ENCODE measurements at places on chromosomes 6 and 20.

- no peak for DNase-seq
Observed at GRCh38 chr6:164982389-164982788, 327.0 kb downstream of the C6orf118 start.

- no peak for DNase-seq
Observed at GRCh38 chr6:21984135-21984534, 312.7 kb downstream of the PRL start.

GRCh38 chr6:137013738-137014602 lies 30.8 kb downstream of the IL20RA start:
- DNase-seq, result no peak

DNA sequence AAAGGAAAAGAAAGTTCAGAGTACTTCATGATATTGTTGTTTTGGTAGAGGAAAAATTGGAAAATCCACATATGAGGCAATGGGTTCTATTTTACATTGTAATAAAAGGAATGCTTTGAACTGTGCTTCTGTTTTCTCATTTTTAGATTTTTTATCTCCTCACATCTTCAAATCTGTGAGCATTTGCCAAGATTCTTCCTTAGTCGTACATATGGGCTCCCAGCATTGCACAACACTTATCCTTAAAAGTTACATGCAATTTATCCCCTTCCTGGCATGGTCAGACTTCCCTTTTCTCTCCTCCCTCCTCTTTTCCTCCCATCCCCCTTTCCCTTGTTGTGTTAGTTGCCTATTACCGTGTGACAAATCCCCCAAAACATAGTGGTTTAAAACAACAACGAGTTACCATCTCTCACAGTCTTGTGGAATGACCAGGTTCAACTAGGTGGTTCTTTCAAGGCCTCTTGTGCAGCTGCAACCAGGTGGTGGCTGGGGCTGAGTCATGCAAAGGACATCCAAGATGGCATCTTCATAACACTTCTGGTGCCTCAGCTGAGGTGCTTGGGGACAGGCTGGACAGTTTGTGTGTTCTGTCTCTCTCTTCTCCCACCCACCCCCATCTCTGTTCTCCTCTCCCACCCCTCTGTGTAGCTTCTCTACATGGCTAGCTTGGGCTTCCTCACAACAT lies 68.7 kb downstream of the TXNDC5 start:
- no peak for DNase-seq

DNA sequence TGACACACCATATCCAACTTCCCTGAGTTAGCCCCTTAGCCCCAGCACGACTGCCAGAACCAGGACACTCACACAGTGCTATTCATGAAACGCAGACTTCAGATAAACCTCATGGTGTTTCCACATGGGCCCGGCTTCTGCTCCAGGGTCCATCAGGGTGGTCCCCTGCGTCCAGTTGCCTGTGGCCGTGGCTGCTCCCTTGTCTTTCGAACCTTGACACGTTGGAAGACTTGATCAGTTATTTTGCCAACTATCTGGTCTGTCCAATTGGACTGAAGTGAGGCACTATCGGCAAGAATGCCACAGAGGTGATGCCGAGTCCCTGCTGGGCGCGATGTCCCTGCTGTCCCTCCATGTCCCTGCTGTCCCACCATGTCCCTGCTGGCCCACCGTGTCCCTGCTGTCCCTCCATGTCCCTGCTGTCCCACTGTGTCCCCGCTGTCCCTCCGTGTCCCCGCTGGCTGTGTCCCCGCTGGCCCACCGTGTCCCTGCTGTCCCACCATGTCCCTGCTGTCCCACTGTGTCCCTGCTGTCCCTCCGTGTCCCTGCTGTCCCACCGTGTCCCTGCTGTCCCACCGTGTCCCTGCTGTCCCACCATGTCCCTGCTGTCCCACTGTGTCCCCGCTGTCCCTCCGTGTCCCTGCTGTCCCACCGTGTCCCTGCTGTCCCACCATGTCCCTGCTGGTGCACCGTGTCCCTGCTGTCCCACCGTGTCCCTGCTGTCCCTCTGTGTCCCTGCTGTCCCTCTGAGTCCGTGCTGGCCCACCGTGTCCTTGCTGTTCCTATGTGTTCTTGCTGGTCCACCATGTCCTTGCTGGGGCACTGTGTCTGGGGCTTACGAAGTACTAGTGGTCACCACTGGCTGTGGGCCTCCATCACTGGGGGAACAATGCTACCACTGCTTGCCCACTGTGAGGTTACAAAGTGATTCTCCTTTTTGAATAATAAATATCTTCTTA lies 251.4 kb downstream of the DLL1 start:
- DNase-seq, result no peak

DNA sequence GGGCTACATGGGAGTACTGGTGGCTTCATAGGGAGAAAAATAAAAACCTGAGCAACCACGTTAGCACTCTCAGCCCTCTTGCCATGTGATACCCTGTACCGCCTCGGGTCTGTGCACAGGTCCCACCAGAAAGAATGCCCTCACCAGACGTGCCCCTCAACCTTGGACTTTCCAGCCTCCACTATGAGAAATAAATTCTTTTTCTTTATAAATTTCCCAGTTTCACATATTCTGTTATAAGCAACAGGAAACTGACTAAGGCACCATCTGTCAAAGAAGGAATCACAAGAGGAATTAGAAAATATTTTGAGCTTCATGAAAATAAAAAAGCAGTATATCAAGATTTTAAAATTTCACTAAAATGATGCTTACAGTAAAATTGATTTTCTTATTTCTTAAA lies 168.4 kb upstream of the BMP5 start:
- DNase-seq, result no peak

GRCh38 chr6:157452096-157452495 lies 71.1 kb downstream of the ZDHHC14 start:
- DNase-seq, result no peak

- DNase-seq, result no peak
Observed at GRCh38 chr6:131244942-131245341, 109.7 kb downstream of the AKAP7 start.

DNA sequence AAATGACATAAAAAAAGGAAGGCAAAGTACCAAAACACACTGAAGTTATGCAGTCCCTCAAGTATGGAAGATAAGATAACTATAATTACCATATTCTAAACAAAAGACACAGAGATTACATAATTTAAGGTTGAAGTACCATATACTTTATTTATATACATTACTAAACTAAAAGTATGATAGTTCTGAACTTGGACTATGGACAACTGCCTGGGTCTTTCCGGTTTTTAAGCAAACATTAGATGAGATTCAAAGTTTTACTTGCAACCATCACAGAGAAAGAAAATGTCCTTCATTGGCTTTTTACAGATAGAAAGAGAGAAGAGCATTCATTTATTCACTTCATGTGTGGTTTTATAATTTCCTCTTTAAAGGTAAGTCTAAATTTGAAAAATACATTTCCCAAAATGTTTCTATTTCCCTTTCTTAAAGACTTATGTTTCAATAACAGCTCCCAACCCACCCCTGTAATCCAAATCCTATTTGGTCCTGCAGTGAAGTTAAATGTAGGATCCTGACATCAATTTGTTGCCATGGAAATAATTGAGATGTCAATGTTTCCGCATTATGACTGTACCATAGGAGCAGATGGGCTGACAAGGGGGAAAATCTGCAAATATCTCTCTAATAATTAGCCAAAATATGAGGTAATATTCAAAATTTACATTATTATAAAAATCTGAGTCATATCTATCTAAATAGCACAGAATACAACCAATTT lies 63.7 kb downstream of the PTPRK start:
- DNase-seq, result no peak

- DNase-seq, result no peak
Observed at GRCh38 chr6:54772610-54773009, 74.0 kb upstream of the FAM83B start.

DNA sequence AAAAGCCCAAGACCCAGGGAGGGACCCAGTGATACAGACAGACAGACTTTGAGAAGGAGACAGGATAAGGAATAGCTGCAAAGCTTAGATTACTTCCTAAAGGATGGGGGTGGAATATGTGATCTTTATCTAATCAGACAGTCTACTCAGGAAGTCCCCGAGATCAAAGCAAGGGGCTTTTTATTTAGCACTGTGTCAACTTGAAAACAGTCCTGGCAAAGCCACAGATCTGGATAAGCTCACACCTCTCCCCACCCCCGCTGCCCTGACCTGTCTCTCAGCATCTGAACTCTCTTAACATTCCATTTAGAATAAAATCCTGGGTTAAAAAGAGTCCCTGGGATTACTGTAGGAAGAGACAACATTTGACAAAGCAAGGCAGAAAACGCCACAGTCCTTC lies 101.5 kb downstream of the ISM1 start:
- no peak for DNase-seq

DNA sequence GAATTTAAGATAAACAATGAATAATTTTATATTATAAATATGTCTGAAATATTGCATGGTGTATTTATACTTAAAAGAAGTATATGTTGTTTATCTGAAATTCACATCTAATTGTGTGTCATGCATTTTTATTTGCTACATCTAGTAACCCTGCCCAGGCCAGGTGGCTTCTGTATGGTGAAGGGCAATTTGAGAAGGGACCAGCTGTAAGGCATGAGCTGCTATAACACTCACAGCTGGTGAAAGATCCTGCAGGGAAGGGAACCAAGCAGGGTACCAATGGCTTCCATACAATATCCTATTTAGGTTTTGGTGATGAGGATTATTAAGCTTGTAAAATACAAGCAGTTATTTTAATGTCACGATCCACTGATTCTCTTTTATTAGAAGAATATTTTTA lies 921.8 kb upstream of the GJE1 start:
- no peak for DNase-seq

GRCh38 chr20:4415281-4415680 lies 306.4 kb upstream of the PRND start:
- no peak for DNase-seq

GRCh38 chr6:136682292-136682691 lies 110.0 kb downstream of the MAP3K5 start:
- no peak for DNase-seq

DNA sequence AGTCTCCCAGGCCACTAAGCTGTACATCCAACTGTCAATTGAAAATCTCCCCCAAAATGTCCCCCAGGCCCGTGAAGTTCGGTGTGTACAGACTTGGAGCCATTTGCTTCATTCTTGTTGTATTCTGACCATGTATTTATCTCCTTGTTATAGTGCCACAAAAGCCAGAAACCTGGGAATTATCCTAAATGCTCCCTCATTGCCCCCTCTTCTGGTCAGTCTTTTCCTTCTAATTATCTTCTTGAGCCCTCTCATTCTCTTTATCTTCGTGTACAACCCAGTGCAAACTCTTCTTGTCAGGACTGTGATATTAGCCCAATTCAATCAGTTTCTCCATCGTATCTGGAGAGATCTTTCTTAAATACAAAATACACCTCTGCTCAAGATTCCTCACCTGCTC lies 64.7 kb downstream of the RFX6 start:
- DNase-seq, result no peak

DNA sequence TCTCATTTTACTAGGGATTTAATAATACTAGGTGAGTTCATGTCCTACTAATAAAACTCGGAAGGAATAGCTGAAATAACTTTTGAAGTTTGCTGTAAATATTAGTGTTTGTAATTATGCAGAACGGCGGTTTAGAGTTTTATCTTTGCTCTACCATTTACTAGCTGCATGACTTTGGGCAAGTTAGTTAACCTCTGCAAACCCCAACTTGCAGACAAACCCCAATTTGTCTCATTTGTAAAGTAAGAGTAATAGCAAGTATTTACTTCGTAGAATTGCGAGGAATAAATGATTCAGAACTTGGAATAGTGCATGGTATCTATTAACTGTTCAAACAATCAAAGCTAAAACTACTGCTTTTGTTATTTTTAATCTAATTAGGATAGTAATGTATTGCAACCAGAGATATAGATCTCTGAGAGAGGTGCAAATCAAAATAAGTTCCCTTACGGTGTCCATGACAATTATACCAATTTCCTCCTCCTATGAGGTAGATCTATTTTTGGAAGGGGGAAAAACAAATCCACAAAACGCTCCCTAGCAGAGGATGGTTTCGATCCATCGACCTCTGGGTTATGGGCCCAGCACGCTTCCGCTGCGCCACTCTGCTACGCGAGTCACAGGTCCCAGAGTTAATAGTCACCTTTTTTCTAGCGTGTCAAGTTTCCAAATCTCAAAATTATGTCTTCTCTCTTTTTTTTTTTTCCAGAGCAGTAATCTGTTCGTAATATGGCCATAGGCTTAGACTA lies 35.1 kb upstream of the BTN3A2 start:
- DNase-seq, result peak; percentile 29

DNA sequence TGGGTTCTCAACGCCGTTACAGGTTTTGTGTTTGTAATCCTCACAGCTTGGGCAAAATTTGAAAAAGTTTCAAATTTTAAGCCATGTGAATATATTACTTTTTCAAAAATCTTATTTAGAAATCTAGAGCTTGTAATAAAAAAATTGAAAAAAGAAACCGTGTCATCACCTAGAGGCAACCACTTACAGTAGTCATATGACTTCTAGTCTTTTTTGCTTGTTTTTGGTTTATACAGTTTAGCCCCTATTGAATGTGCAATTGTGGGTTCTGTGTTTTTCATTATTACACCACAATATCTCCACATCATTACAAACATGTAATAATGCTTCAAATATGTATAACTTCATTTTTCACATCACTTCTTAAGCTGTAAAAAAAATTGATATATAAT lies 888 bp downstream of the DYNLRB1 start:
- no peak for DNase-seq

DNA sequence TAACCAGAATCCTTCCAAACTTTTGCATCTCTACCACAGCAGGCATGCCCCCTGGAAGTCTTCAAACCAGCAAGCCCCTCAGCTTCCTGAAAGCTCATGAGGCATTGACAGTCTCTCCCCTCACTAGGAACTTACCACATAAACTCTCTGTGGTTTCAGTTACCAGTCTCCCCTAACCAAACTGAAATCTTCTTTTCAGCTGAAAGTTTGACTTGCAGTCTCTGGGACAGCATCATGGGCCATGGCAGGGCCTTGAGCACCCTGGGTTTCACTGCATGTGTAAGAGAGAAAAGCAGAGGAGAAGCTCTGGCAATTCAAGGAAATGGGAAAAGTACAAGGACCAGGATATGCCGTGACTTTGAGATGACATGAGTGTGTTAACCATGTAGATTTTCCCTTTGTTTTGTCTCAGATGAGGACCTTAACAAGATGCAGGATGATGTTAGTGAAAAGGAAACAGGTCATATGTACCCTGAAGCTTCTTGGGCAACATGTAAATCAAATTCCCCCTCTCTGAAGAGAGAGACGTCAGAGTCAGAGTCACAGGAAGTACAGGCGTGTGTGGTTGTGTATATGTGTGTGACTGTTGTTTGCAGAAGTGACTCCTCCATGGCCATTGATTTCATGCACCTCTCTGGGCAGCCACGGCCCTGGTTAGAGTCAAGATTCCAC lies 106.3 kb downstream of the TNFRSF21 start:
- no peak for DNase-seq

DNA sequence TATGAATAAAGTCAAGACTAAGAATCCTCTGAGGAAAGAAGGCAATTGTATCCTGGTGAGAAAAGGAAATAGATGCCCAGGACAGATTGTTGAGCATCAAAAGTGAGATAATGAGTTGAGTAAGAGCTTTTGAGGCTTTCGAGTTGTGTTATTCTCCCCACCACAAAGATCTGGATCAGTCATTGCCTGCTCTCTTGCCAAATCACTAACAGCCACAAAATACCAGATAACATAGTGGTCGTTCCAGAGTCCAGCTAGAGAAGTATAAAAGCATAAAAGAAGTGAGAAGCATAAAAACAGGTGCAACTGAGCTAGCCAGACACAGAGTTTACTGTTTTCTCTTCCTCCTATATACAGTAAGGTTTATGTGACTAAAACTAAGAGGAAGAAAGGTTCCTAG lies 4.9 kb downstream of the SPINT4 start:
- no peak for DNase-seq

Measured in stimulated activated naive CD4-positive, alpha-beta T cell treated with Interleukin-2 at 50 U/mL for 16 hours (primary cell).